ENCODE measurements at places on chromosomes 3 and 15.

- DNase-seq = no peak
These were observed 189.3 kb downstream of the SV2B start for GRCh38 chr15:91289324-91289723.

- DNase-seq = no peak
These were observed 172.6 kb upstream of the CNTN3 start for GRCh38 chr3:74787011-74787410.

- no peak for DNase-seq
These were observed 118.8 kb downstream of the CLSTN2 start for GRCh38 chr3:140053794-140054193.

DNA sequence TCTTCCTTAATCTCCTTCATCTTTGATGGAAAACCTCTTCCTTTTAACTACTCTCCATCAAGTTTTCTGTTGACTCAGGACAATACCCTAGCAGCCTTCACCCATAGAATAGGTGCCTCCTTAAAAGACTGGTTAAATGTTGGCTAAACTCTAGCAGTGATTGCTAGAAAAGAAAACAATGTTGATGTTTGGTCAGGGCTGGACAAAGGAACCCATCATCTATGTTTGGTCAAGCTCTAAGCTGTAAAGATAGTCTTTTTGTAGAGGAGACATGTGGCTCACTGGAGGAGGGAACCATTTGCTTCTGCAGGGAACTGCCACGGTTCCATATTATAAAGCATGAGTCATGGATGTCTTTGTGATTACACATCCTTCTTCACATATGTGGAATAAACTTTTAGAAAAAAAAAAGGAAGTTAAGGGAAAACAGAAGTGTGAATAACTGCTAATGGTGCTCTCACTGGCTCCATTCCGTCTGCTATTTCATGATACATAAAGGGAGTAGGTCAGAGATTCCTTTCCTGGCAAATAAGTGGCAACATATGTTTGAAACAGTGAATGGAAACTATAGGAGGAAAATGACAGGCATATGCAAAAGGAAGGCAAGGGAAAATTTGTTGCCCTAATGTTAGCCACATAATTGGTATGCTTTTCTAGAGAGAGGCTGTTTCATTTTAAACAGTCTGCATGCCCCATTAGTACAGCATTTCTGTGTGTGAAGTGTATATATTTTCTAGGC, 78.2 kb downstream of the CMSS1 start:
- DNase-seq = no peak

DNA sequence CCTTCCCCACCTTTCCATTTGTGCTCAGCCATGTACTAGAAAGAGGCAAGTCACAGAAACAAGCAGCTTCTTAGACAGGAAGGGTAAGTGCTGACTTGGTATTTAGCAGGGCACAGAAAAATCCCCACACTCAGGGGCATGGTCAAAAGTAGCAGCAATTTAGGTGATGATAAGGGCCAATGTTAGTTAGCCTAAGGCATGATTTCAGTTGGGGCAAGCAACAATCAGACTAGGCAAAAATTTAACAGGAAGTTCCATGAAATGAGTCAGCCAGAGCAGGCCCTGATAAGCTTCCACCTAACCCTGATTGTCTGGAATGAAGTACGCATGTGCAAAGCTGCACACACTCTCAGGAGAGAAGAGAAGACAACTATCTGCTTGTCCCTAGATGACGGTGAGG, 423.4 kb upstream of the UBE2E2 start:
- no peak for DNase-seq

DNA sequence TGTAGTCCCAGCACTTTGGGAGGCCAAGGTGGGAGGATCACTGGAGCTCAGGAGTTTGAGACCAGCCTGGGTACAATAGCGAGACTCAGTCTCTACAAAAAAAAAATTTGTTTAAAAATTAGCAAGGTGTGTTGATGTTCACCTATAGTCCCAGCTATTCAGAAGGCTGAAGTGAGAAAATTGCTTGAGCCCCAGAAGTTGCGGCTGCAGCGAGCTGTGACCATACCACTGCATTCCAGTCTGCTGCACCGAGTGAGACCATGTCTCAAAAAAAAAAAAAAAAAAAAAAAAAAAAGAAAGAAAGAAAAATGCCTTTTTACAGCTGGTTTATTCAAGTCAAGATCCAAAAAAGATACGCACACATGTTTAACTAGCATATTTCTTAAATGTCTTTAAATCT, 17.0 kb upstream of the MUC20 start:
- no peak for DNase-seq

All from T follicular helper cell (primary cell).